ENCODE measurements at places on chromosomes 7 and 10. TPM values are rescaled to one million over a fixed set of nuclear protein-coding genes. Genes with fewer than 3 reads are reported as not detected.

Gene SKIDA1
- total RNA-seq, result 0.54 TPM

Gene ALOX5
- 0.62 TPM for total RNA-seq

Gene CELF2
- total RNA-seq, result 139 TPM

DNA sequence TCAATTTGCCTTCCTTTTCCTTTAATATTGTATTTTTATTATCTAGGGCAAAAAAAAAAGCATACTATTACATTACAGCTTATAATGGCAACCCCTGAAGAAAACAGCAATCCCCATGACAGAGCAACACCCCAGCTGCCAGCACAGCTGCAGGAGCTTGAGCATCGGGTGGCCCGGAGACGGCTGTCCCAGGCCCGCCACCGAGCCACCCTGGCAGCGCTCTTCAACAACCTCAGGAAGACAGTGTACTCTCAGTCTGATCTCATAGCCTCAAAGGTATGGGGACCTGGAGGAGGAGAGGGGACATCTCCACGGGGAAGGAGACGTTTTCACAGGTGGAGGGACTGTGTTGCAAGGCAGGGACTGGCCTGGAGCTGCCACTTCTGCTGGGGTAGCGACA, 6.8 kb downstream of the STRA8 start:
- no peak for DNase-seq

- DNase-seq, result peak; percentile 9
Observed at GRCh38 chr10:123134343-123134914, 1.3 kb upstream of the HMX3 start.

GRCh38 chr10:120108916-120109315, 216.4 kb downstream of the SEC23IP start:
- DNase-seq, result no peak

GRCh38 chr7:157244516-157245294, 92.1 kb upstream of the DNAJB6 start:
- no peak for DNase-seq
